CD4-positive, alpha-beta T cell treated with Interleukin-12 subunit alpha and Interleukin-12 subunit beta, for 1 hour (primary cell): ENCODE measurements at places on chromosomes 6 and 20.

- DNase-seq = no peak
These were observed 490 bp downstream of the JAG1 start for GRCh38 chr20:10673176-10673841.

GRCh38 chr6:112100561-112100960 lies 13.2 kb downstream of the FAM229B start:
- no peak for DNase-seq

DNA sequence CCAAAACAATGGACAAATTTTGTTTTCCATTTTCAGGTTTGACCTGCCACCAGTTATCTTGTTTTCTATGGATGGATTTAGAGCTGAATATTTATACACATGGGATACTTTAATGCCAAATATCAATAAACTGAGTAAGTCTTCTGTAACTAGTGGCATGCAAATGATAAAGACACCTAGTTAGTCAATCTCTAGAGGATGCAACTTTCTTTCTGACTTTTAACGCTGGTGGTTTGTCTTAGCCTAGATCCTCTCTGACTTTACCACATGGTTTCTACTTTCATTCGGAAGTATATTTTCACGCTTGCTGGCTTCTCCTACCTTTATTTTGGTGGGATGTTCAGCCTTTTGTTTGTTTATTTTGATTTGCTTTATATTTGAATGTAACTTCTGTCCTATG lies 21.2 kb downstream of the ENPP3 start:
- no peak for DNase-seq

GRCh38 chr6:115882174-115882573 lies 178.5 kb downstream of the FRK start:
- DNase-seq = no peak

GRCh38 chr20:51554538-51555165 lies 12.1 kb upstream of the NFATC2 start:
- DNase-seq = no peak

DNA sequence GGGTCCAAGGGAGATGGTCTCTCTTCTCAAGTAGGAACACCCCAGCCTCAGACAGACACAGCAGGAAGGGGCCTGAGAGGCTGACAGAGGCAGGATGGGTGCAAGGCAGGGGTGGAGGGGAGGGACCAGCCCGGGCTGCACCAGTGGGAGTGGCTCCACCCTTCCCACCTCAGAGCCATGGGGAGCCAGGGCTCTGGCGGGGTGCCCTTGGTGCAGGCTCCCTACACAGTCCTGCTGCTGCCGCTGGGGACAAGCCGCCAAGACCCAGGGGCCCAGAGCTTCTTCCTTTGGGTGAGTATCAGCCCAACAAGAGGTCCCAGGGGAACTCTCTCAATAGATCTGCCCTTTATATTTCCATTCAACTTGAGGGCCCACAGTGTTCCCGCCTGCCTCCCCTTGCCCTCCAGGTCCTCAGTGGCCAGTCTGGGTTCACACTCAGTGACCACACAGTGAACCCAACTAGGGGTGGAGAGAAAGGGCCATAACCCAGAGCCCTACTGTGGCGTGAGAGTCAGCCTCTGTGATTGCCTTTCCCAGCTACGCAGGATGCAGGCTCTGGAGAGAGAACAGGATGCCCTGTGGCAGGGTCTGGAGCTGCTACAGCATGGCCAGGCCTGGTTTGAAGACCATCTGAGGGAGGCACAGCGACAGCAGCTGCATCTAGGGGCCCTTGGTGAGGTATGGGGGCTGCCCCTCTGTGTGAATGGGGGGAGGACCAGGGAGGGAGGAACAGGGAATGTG lies 592 bp downstream of the SAPCD1 start:
- no peak for DNase-seq

- no peak for DNase-seq
These were observed 40.8 kb upstream of the CALHM6 start for GRCh38 chr6:116420341-116420740.

DNA sequence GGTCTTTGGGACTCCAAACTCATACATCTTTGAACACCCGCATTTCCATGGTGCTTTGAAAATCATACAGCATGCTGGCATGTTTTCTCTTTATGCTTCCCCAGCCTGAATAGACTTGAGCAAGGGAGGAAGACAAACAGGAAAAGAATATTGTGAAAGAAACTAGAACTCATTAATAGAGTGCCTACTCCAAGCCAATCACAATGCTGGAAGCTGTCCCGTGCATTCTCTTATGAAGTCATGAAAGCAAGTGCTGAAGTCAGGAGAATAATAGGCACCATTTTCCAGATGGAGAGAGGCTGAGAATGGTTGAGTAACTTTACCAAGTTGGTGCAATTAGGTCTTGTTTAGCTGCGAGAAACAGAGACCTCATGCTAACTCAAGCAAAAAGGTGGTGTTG lies 102.5 kb upstream of the PTPRT start:
- no peak for DNase-seq

DNA sequence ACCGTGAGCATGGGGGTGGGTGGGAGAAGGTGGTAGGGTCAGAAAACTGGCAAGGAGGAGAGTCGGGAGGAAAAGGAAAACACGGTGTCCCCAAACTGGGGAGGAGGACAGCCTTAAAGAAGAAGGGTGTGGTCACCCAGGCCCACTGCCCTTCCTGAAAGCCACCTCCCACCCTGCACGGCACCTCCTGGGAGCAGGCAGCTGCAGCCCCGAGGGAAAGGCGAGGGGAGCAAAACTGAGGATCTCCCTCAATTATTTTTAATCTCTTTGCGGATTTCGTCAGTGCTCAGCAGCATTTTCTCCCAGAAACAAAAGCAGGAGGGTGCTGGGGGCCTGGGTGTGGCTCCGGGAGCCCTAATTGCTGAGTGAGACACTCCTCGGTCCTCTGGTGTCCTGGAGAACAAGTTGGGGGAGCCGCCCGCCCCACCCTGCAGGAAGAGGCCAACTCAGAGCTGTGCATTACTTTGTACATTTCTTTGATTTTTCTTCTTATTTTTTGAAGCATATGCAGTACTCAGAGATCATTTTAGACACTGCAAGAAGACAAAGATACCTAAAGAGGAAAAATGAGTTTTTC lies 56.4 kb downstream of the RIOK1 start:
- DNase-seq = no peak

GRCh38 chr6:131002661-131002980 lies 60.4 kb downstream of the EPB41L2 start:
- DNase-seq = no peak

DNA sequence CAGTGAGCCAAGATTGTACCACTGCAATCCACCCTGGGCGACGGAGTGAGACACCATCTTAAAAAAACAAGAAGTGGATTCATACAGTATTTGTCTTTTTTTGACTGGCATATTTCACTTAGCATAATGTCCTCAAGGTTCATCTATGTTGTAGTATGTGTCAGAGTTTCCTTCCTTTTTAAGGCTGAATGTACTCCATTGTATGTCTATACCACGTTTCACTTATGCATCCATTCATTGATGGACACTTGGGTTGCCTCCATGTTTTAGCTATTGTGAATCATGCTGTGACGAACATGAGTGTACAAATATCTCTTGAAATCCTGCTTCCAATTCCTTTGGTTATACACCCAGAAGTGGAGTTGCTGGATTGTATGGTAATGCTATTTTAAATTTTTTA lies 28.9 kb upstream of the FAM83D start:
- DNase-seq = no peak

DNA sequence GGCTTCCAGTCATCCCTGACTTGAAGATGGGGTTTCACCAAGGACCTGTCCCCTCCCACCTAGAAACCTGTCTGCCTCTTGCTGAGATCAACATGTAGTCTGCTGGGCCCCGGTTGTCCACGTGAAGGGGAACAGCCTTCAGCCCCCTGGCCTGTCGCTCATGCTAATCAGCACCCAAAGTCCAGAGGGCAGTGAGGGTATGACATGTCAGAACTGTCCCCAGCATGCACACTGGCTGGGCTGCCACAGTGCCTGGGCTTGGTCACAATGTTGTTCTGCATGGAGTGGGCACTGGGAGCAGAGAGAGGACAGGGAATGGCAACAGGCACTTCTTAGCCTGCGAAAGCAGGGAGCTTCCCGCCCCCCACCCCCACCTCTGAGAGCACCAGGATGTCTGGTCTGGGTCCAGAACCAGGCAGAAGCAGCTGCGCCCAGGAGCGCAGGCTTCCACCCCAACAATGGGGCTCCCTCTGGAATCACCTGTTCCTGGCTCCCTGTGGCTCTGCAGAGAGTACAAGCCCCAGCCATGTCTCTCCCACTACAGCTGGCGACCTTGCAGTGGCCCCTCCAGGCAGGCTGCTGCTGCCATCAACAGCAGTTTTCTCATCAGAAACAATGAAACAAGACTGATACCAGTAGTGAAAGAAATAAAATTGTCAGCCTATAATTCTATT lies 182.7 kb downstream of the KHDRBS2 start:
- DNase-seq = no peak

DNA sequence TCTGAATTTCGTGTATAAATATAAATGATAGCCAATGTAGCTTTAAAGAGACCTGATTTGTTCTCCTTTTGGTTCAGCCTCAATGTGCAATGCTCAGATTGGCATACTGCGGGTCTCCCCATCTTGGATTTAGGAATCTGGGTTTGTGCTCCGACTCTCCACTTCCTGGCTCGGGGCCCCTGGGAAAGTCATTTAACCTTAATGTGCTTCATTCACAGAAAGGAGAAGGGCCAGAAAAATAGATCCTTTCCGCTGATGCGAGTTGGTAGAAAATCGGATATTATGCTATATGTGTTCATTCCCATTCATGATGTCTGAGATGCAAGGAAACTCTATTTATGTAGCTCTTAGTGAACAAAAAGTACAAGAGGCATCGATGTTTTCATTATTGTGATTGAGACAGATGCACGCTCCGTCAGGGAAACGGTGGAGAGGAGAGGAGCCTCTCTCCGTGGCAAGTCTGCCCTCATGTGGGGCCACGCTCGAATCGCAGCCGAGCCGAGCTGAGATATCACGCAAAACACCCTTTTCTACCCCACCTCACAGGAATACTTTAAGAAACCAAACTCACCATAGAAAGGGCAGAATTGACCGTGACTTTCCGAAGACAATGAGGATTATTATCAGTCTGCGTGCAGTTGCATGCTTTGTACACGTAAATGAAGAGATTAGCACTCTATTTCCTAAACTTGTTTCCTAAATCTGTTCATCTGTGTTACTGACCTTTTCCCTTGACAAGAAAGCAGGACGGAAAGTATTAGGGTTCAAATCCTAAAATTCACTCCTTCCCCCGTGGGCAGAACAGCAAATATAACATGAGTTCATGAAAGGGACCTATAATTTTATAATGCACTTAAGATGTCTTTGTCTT lies 136.6 kb downstream of the COL9A1 start:
- DNase-seq = no peak

DNA sequence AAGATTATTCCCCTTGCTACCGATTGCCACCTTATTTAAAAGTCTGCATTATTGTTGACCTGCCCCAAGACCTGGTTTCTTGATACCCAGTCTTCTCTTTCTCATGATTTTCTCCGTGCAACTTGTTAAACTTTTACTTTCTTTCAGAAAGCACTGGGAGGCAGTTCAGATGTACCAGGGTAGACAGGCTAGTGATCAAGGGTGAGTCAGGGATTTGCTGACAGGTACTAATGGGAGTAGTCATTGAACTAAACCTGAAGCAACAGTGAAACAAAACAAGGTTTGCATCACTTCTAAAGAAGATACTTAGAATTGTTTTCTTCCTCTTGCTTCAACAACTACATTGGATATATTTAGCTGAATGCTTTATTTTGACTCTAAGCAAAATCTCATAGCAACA lies 124.4 kb downstream of the KCNQ5 start:
- no peak for DNase-seq

GRCh38 chr6:13012977-13013680 lies 296.6 kb downstream of the PHACTR1 start:
- DNase-seq = no peak

DNA sequence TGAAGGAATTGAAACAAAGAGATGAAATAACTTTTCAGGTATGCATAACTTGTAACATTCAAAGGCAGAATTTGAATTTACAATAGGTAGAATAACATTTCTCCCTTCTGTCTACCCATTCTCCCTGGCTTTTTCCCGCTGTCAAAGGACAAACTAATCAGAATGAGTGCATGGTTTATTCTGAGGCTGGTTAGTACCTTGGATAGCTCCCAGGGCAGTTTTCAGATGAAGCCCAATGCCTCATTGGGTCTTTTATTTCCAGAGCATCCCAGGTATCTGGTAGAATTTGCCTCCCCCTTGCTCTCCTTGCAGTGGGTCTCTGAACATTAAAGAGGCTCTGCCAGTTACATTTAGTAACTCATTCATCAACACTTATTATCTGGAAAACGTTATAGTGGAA lies 665.5 kb downstream of the BCKDHB start:
- DNase-seq = no peak

DNA sequence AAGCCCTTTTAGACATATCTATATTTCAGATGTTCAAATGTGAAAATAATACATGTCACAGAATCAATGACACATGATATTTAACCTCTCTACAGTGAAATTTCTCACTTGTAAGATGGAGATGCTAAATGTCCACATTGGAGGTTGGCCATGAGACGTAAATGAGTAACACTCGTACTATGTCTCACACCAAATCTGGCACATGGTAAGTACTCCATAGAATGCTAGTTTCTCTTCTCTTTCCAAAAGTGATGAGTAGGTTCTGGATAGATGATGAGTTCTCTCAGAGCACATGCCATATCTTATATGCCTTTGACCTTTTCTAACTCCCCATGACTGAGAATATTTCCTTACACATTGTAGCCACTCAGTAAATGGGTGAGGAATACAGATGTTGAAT lies 17.7 kb downstream of the GFOD1 start:
- no peak for DNase-seq

- DNase-seq = no peak
These were observed 28.1 kb downstream of the INSM1 start for GRCh38 chr20:20395903-20396568.
